ENCODE measurements at places on chromosomes 4 and X.

DNA sequence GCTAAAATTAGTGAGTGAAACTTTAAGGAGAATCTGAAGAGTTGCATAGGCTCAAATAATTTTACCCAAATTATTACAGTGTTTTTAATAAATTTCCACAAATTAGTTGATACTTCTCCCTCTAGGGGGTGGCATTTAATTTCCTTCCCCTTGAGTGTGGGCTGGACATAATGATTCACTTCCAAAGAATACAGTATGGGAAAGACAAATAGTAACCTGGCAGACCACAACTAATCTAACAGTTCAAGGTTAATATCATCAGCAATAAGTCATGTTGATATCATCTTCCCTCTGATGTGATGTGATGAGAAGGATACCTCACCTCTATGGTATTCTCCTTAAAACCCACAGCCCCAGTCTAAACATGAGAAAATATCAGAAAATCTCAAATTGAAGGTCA, 15.5 kb downstream of the PFKFB1 start:
- DNase-seq, result no peak

DNA sequence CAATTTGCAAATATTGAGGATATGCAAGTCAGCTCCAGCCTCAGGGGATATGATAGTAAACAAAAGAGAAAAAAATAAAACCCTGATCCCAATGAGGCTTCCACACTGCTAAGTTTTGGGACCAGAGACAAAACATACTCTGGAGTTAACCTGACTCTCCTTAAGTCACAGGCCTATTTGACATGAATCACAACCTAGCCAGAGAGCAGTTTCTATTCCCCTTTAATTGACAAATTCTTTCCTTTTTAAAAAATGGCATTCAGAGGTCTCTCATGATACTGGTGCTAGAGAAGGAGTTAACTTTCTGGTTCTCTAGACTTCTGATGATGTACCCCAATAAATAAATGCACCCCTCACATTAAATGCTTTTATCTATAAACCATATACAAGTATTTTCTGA, 8.8 kb downstream of the ACSL1 start:
- DNase-seq, result no peak

GRCh38 chrX:135411893-135412292, 9.9 kb upstream of the SMIM10L2A start:
- DNase-seq, result no peak

DNA sequence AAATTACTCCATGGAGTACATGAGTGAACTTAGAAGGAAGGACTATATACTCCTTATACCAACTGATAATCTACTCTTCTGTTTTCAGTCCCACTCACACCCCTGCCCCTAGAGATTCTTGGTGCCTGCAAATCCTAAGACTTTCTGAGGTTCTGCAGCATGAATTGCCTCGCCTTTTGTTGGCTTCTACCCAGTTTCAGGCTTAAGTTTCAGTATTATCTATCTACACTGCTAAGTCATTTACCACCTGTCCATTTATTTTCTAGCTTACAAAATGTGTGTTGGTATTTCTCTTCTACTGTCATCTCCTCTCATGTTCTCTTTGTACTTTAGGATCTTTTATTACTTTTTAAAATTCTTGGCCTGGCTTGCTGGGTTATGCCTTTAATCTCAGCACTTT, 94.4 kb upstream of the AMOT start:
- no peak for DNase-seq

DNA sequence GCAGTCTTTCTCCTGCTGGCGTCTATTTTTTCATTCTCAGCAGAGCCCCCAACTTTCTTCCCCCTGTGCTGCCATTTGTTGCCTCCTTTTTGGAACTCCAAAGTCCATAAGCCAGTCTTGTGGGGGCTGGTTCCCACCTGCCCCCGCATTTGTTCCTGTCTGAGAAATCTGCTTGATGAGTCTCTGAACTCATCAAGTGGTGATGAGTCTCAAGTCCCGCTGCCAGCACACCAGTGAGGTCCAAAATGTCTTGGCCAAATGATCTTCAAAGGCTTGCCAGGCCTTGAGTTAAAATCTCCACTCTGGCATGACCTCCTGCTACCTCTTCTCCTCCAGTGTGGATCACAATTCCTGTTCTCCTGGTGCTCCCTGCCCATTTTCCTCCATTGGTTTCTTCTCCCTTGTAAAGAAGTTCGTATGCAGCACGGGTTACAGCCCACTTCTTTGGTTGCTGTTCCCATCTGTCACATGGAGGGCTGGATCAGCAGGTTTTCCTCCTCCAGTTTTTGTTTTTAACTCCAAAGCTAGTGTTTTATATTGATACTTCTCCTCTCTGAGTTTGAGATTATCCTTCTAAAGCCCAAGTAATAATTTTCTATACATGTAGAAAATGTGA, 72.7 kb upstream of the LIMCH1 start:
- no peak for DNase-seq

All from stimulated activated CD8-positive, alpha-beta memory T cell treated with anti-CD3 and anti-CD28 coated beads, Interleukin-2, amount 100 ng/mL, for 48 hours (primary cell).